ENCODE measurements at places on chromosomes 5 and 9. TPM values are rescaled to one million over a fixed set of nuclear protein-coding genes. Genes with fewer than 3 reads are reported as not detected.
A peak's percentile ranks its signal among the peaks of the same experiment; 100 is the strongest.

Gene PTPN3
- 3.1 TPM for total RNA-seq

Gene TPRN
- 25.7 TPM for total RNA-seq

Gene HMGXB3
- total RNA-seq: 26.2 TPM

Gene IL3
- not detected for total RNA-seq

Gene DMRT3
- not detected for total RNA-seq

Gene LRSAM1
- 19.5 TPM for total RNA-seq

Gene MTAP
- 60.7 TPM for total RNA-seq

Gene DPYSL3
- total RNA-seq: 76.3 TPM

Gene MZB1
- 0.94 TPM for total RNA-seq

Gene OR1L6
- total RNA-seq: not detected

- no peak for DNase-seq
Observed at GRCh38 chr5:134084570-134084969, 29.9 kb upstream of the TCF7 start.

DNA sequence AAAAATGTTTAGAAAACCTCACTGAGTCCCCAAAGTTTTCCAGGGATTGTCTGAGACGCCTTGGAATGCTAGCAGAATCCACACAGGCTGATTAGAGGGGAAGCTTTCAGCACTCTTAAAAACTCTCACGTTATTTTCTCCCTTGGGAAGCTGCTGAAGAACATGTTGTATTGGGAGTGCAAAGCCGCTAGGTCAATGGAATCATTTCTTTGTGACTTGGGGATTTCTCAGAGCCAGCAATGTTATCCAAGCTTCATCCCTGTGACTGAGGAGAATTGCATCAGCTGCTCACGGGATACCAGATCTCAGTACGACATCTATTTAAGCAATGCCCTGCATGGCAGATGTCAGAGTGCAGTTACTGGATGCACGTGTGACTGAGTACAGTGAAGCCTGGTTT is 426.4 kb upstream of the MPDZ start:
- no peak for DNase-seq

- DNase-seq: no peak
Observed at GRCh38 chr5:59143926-59144333, 561.1 kb downstream of the RAB3C start.

- no peak for DNase-seq
Observed at GRCh38 chr9:123796618-123797484, 133.1 kb downstream of the DENND1A start.

GRCh38 chr9:87516222-87516925 is 18.7 kb downstream of the DAPK1 start:
- DNase-seq: peak; percentile 69

- DNase-seq: no peak
Observed at GRCh38 chr9:3455094-3455493, 70.7 kb downstream of the RFX3 start.

DNA sequence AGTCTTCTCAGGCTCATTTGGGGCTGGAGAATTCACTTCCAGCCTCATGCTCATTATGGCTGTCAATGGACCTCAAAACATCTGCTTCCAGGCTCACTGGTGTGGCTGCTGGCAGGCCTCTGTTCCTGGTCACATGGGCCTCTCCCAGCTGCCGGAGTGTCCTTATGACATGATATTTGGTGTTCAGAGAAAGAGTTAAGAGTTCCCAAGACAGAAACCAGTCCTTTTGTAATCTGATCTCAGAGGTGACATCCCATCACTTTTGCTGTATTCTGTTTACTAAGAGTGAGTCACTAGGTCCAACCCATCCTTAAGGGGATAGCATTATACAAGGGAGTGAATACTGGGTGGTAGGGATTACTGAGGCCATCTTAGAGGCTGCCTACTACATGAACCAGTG is 104.6 kb downstream of the CACNA1B start:
- no peak for DNase-seq

GRCh38 chr5:2333291-2333690 is 418.2 kb downstream of the IRX2 start:
- DNase-seq: no peak

DNA sequence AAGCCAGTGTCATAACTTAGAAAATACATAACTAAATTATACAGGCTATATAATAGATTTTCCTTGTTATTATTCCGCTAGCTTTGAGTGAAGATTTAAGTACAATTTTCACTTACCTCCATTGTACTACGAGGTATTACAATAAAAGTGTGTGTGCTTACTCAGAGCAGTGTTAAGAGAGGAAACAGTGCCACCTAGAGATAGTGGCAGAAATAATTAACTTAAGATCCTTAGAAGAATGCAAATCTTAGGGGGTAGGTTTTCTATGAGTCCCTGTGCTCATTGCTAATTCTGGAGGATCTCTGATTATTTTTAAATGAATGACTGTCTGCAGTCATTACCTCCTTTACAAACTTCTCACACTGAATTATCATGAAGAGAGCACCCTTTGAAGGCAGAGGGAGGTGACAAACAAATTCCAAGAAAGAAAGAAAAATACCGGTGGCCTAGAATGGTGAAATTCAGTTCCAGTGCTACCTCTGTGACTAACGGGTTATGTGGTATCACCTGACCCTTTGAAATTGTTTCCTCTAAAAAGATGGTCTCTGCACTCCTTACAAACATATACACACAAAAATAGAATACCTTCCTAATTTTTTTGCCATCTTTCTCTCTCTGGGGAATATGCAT is 379.8 kb downstream of the TRIM36 start:
- no peak for DNase-seq

GRCh38 chr5:181142054-181142453 is 5.3 kb upstream of the OR2V2 start:
- DNase-seq: no peak

- DNase-seq: no peak
Observed at GRCh38 chr9:109945573-109945972, 165.6 kb downstream of the PALM2AKAP2 start.

- no peak for DNase-seq
Observed at GRCh38 chr5:159189310-159189709, 20.0 kb downstream of the RNF145 start.

GRCh38 chr5:82521431-82522051 is 243.4 kb upstream of the RPS23 start:
- no peak for DNase-seq

GRCh38 chr5:44002381-44002901 is 386.8 kb downstream of the FGF10 start:
- no peak for DNase-seq

- DNase-seq: no peak
Observed at GRCh38 chr5:95780597-95780996, 41.9 kb downstream of the GLRX start.

- no peak for DNase-seq
Observed at GRCh38 chr5:177595991-177596774, 3.7 kb upstream of the B4GALT7 start.

DNA sequence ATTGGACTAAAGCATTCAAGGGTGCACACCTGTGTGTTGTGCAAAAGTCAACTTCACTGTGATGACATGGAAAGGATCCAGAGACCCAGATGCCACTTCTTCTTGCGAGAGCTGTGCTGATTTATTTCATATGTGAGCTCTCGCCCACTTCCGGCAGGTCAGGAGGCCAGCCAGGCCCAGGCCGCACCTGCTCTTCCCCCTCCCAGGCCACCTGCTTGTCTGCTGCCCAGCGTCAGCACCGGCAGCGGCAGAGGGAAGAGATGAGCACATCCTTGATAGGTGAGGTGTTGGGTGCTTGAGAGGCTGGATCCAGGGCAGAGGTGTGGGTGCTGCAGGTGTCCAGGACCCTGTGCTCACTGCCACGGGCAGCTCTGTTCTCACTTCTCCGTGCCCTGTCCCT is 242.9 kb downstream of the FANCC start:
- peak; percentile 34 for DNase-seq

DNA sequence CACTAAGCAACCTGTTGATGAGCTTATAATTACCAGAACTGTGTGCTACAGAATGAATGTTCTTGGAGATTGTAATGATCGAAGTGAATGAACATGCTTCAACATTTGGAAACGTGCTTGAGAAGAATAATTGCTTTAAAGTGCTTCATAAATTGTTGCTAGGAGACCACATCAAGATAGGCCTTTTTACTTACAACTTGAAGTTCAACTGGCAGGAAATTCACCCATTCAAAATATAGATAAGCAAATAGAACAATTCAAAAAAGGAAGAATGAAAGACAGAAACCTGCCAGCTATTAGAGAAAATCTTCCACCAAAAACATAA is 38.0 kb upstream of the SLC44A1 start:
- no peak for DNase-seq

- DNase-seq: no peak
Observed at GRCh38 chr5:174358276-174358675, 312.8 kb downstream of the NSG2 start.

- DNase-seq: no peak
Observed at GRCh38 chr9:120925535-120926396, 830 bp downstream of the TRAF1 start.

GRCh38 chr5:147018812-147019211 is 140.3 kb upstream of the PPP2R2B start:
- DNase-seq: no peak

DNA sequence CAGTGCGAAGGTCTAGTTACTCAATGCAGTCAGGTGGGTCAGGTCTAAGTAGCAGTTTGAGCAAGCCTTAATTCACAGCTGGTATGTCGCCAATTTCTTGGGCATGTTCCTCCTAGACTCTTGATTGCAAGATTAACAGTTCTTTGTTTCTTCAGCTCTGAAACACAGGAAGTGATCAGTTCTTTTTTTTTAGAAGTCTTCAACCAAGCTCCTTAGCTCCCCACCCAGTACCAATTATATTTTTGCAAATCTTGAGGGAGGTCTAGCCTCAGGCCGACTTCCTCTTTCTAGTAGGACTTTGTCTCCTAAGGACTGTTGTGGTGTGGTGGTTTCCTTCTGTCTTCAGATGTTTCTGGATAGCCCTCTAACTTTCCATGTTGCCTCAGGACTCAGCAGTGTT is 2054.2 kb downstream of the MAT2B start:
- no peak for DNase-seq

- DNase-seq: no peak
Observed at GRCh38 chr9:83041771-83042170, 21.2 kb downstream of the RASEF start.

Measured in endodermal cell (in vitro differentiated cells).